ENCODE measurements at places on chromosomes 3 and 15.

DNA sequence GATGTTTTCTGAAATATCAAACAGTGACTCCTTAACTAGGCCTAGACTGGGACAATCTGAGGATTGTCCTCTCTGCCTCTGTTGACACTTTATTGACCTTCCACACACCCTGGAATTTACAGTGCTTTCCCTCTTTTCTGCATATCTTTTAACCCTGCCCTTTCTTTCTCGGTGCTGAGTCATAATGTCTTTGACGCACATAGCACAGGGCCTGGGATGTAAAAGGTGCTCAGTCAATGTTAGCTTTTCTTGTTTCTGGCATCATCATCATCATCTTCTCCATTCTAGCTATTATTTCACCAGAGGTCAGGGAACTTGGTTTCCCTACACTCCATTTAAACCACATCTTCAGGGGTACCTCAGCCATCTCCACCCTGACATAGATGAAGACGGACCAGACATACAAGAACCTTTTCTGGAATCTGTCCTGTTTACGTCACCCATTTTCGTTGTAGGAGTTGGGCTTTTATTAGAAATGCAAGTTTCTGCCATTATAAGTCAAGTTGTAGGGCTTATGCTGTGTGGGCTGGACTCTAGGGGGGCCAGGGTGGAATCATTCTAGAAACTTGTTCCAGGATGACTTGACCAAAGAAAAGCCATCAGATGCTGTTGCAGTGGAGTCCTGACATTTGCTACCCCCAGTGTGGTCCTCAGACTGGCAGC is 46.6 kb downstream of the ZBTB38 start:
- no peak for DNase-seq

DNA sequence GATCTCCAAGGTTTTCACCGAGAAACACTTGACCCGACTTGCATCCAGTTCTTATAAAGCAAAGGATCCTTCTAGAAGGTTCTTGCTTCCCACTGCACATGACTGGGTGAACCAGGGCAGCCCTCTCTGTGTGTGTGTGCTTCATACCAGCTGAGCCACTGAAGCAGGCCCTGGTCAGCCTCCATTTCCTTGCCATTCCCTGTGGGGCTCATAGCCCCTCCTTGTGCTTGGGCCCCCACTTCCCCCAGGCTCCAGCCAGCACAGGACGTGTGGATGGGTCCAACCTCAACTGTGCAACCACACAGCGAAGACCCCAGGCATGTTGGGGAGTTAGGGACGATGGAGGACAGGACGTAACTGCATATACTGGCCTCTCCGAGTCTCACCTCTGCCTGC is 15.5 kb downstream of the KLF15 start:
- no peak for DNase-seq

DNA sequence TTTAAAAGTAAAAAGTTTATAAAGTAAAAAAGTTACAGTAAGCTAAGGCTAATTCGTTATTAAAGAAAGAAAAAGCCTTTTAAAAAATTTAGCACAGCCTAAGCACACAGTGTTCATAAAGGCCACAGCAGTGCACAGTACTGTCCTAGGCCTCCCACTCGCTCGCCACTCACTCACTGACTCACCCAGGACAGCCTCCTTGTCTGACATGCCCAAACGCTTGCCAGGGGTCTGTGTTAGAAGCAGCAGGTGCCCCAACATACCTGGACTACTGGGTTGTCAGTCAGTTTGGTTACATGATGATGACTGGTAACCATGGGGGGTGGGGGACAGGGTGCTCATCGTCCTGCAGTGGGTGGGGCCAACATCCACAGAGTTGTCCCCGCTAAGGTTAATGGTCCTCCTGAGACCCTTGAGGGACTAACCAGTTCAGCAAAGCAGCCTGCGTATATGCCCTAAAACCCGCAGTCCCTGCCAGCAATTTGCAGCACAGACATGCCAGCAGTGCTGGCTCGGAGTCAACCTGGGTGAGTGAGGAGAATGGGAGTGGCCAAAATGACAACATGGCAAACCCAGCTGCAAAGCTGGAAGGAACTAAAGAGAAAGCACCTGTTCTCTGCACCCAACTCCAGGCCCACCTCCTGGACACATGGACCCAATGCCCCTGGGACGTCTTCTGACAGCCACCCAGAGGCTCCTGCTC is 49.2 kb downstream of the CYFIP1 start:
- no peak for DNase-seq

- DNase-seq = no peak
These were observed 28.4 kb downstream of the NSMCE3 start for GRCh38 chr15:29241207-29241606.

DNA sequence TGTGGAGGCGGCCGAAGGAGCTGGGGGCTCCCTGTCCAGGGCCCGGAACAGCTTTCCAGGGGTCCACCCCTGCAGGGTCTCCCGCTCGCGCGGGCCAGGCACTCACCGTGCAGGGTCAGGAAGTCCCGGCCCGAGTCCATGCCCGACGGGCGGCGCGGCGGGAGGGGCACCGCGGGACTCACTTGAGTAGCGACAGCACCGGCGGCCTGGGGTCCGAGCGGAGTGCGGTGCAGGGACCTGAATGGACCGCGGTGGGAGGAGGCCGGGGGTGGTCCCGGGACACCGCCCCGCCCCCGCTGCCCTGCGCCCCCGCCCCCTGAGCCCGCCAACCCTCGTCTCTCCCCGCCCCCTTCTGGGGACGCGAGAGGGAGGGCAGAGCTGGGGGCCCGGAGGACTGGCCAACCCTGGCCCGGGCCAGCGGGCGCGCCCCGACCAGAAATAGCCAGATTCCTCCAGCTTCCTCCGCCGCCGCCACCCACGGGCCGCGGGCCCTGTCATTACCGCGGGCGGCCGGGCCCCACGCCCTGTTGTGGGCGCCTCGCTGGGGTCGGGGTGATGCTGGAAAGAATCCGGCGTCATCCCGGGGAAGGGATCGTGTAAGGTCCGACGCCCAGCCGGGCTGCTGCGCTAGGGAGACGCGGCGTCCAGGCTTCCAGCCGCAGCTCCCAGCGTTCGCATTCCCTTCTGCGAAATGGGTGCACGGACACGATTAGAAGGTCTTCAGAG is at the start of gene PLCD1:
Gene PLCD1, minus strand, starts transcription at position 243 of the 726 bp plus-strand sequence. Its CDS starts 103 bp downstream, at position 140.
- DNase-seq = peak; percentile 24

- DNase-seq = no peak
These were observed 2.8 kb downstream of the PLXNB1 start for GRCh38 chr3:48426944-48427629.

- no peak for DNase-seq
These were observed 11.1 kb downstream of the EFCAB12 start for GRCh38 chr3:129417326-129417725.

DNA sequence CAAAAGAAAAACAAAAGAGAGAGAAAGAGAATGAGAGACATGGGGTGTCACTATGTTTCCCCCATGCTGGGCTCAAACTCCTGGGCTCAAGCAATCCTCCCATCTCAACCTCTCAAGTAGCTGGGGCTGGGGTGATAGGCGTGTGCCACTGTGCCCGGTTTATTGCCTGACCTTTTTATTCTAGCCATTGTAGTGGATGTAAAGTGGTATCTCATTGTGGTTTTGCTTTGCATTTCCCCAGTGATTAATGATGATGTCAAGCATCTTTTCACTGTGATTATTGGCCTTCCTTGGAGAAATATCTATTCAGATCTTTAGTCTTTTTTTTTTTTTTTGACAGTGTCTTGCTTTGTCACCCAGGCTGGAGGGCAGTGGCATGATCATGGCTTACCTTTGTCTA is 37.7 kb upstream of the GK5 start:
- DNase-seq = no peak

GRCh38 chr3:182330646-182331045 is 462.7 kb upstream of the ATP11B start:
- DNase-seq = no peak

GRCh38 chr3:66431494-66431893 is 69.3 kb downstream of the LRIG1 start:
- DNase-seq = no peak

GRCh38 chr3:20846066-20846465 is 660.1 kb upstream of the SGO1 start:
- DNase-seq = no peak

GRCh38 chr3:98563661-98564281 is 29.6 kb downstream of the CPOX start:
- DNase-seq = no peak

GRCh38 chr15:96298217-96298616 is 32.3 kb upstream of the NR2F2 start:
- DNase-seq = no peak

DNA sequence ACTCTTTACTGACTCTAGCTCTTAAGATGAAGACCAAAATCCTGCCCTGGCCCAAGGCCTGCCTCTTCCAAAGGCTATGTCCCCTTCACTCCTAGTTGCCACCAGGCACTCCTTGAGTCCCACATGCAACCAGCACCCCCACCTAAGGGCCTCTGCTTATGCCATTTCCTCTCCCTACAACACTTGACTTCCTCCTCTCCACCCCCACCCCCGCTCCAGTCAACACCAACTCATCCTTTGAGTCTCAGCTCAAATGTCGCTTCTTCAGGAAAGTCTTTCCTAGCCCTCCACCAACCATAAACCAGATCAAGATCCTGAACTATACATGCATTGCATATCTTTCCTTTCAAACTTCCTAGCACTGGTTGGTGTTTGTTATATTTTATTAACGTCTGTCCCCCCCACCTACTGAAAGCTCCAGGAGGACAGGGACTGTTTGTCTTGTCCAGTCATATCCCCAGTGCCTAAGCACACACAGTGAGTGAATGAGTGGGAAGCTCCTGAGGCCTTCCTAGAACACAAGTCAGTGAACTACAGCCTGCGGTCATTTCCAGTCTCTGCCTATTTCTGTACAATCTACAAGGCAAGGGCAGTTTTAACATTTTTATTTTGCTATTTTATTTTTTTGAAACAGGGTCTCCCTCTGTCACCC is 7.3 kb downstream of the TBC1D2B start:
- no peak for DNase-seq

- no peak for DNase-seq
These were observed 34.3 kb downstream of the AMOTL2 start for GRCh38 chr3:134339913-134340312.

- DNase-seq = no peak
These were observed 391.0 kb downstream of the RAP2B start for GRCh38 chr3:153552887-153553604.

GRCh38 chr3:172511783-172512762 is 11.2 kb downstream of the TNFSF10 start:
- peak; percentile 48 for DNase-seq
